ENCODE measurements at places on chromosomes 13 and 19. TPM values are rescaled to one million over a fixed set of nuclear protein-coding genes. Genes with fewer than 3 reads are reported as not detected.

The S1PR5 gene
- total RNA-seq, result 4.7 TPM

- no peak for DNase-seq
- no peaks in the 10 kb centered on the region for H3K4me1 ChIP-seq
- no peak overlapping the region for H3K27ac ChIP-seq
- H3K36me3 ChIP-seq, result peaks cover 18% of the 10 kb centered on the region
These were observed 18.0 kb downstream of the DCUN1D2 start for GRCh38 chr13:113472355-113473025.

GRCh38 chr19:38592940-38593339, 24.8 kb downstream of the MAP4K1 start:
- H3K4me1 ChIP-seq, result peaks cover 6% of the 10 kb centered on the region
- no peaks in the 10 kb centered on the region for H3K27me3 ChIP-seq
- no peak for DNase-seq
- peaks cover 45% of the 10 kb centered on the region for H3K36me3 ChIP-seq
- H3K27ac ChIP-seq, result no peak overlapping the region

The ZNF470 gene
- total RNA-seq, result 7.3 TPM

- no peaks in the 10 kb centered on the region for H3K36me3 ChIP-seq
- no peak overlapping the region for H3K27ac ChIP-seq
- no peaks in the 10 kb centered on the region for H3K27me3 ChIP-seq
- no peak for DNase-seq
- no peaks in the 10 kb centered on the region for H3K4me1 ChIP-seq
These were observed 238.0 kb downstream of the LHFPL6 start for GRCh38 chr13:39364947-39365468.

GRCh38 chr13:68715651-68716050, 1392.0 kb upstream of the ATXN8OS start:
- no peaks in the 10 kb centered on the region for H3K36me3 ChIP-seq
- H3K4me3 ChIP-seq, result no peak overlapping the region
- no peak overlapping the region for H3K27ac ChIP-seq

The ACER1 gene
- 0.54 TPM for total RNA-seq

The LRG1 gene
- not detected for total RNA-seq

- DNase-seq, result no peak
- H3K4me3 ChIP-seq, result no peak overlapping the region
- H3K36me3 ChIP-seq, result peaks cover 5% of the 10 kb centered on the region
- H3K27me3 ChIP-seq, result peaks cover 60% of the 10 kb centered on the region
- H3K4me1 ChIP-seq, result peaks cover 18% of the 10 kb centered on the region
- no peak overlapping the region for H3K27ac ChIP-seq
These were observed 4.7 kb upstream of the GJB2 start for GRCh38 chr13:20197361-20197834.

DNA sequence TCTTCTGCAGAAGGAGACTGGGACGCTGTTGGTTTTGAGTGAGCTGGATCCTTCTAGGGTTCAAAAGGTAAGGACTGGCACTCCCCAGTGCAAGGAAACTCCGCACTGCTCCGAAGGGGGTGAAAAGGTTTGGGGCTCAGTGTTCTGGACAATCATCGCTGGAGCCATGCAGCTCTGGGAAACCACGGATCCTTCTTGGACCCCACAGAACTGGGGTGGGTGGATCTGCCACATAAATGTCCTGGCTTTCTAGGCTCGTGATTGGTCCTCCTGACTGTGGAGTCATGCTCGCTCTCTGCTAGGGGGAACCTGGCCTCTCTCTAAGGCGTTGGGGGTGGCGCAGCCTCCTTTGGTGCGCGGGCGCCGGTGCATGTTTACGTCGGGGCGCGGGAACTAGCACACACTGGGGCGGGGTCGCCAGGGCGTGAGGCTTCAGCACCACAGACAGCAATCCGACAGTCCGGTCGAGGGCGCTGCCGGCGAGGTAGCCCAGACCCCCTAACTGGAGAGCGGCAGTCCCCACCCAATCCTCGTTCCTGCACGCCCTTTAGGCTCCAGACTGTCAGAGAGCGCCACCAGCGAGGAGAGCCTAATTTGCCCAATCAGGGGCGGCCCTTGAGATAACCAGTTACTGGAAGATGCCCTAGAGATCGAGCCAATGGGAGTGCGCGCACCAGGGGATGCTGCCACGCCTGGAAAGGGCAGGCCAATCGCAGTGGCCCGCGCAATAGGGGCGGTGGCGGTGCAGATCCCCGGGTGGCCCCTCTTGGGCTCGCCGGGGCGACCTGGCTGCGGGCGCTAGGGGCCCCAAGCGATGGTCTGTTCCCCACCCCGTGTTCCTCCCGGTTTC, 913 bp upstream of the ELAVL3 start:
- peak overlapping the region; percentile 73 for H3K27ac ChIP-seq
- peak; percentile 82 for DNase-seq
- peak overlapping the region; percentile 74 for H3K4me3 ChIP-seq
- peaks cover 2% of the 10 kb centered on the region for H3K36me3 ChIP-seq

The TGFBR3L gene
- 2.2 TPM for total RNA-seq

Data from activated naive CD8-positive, alpha-beta T cell treated with anti-CD3 and anti-CD28 coated beads, Interleukin-2, amount 10 ng/mL, durations not matched to agents 7 days and 5 days (primary cell).